Cortex of kidney (tissue), 1 donor: ENCODE measurements at places on chromosomes 7 and 10.

GRCh38 chr7:44534501-44534900, 6.6 kb downstream of the NPC1L1 start:
- DNase-seq: no peak

DNA sequence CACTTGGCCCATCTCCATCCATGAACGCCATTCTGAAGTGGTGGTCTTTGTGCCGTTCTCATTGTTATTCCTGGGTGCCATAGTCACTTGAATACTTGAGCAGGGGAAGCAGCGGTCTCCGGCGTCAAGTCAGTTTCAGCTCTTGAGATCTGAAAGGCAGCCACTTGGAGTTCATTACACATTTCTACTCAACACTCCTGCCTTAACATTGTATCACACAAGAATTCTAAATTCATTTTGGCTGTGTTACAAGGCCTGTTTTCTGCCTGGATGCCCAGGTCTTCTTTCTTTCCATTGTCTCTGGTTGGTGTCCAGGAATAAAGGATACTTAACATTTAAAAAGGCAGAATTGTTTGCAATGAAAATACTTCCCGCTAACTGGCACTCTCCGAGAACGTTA, 69.0 kb upstream of the RAB11FIP2 start:
- no peak for DNase-seq

- DNase-seq: no peak
These were observed 54.6 kb downstream of the AFAP1L2 start for GRCh38 chr10:114349522-114350215.

DNA sequence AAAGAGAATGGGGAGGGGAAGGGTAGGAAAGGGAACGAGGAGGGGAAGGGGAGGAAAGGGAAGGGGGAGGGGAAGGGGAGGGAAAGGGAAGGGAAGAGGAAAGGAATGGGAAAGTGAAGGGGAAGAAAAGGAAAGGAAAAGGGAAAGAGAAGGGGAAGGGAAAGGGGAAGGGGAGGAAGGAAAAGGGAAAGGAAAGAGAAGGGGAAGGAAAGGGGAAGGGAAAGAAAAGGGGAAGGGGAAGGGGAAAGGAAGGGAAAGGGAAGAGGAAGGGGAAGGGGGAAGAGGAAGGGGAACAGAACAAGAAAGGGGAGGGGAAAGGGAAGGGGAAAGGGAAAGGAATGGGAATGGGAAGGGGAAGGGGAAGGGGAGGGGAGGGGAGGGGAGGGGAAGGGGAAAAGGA, 352.1 kb downstream of the PARD3 start:
- no peak for DNase-seq

- no peak for DNase-seq
These were observed 160.8 kb downstream of the PKD1L1 start for GRCh38 chr7:47787249-47788069.

- no peak for DNase-seq
These were observed at the start of gene ZMYND11 for GRCh38 chr10:135132-135600. Gene ZMYND11 (plus strand): TSS chr10:135455. CDS start chr10:180013, 44,558 bp downstream.

GRCh38 chr7:158252081-158252836, 335.4 kb downstream of the PTPRN2 start:
- DNase-seq: no peak

DNA sequence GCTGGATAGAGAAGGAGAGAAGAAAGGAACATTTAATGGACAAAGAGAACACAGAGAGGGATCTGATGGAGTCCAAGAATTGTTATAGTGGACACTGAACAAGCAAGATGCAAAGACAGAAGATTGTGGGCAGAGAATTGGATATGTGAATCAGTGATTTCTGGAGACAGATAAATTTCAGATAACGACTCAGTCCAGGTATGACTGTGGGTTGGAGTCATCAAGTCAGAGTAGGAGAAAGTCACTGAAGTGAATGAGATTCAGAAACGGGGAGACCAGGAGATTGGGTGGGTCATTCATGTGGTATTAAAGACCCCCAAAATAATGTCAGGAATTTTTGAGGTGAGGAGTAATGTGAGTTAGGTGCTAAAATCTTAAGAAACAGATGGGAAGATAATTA, 23.0 kb downstream of the ASB4 start:
- no peak for DNase-seq

- DNase-seq: no peak
These were observed 11.4 kb upstream of the OAT start for GRCh38 chr10:124430077-124430476.

DNA sequence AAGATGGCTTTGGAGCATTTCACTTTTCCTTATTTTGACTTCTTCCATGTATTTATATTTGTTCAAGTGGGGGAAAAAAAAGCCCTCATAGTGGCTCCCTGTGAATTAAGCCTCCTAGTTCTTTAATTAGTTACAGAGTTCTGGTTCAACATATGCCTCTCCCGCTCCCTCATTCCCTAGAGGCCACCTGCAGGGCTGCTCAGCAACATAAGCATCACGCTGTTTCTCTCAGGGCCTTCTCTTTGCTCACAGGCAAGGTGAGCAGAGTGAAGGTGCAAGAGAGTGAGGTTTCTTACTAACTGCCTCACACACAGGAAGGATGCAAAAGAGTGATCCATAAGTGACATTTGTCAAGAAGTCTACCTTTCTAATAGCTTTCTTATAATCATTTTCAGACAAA, 196.7 kb downstream of the SEMA3E start:
- no peak for DNase-seq

GRCh38 chr7:69654381-69654780, 56.1 kb downstream of the AUTS2 start:
- DNase-seq: no peak

GRCh38 chr10:43068136-43068395, 8.8 kb upstream of the RET start:
- no peak for DNase-seq

GRCh38 chr10:123842692-123843385, 48.8 kb downstream of the CPXM2 start:
- no peak for DNase-seq

DNA sequence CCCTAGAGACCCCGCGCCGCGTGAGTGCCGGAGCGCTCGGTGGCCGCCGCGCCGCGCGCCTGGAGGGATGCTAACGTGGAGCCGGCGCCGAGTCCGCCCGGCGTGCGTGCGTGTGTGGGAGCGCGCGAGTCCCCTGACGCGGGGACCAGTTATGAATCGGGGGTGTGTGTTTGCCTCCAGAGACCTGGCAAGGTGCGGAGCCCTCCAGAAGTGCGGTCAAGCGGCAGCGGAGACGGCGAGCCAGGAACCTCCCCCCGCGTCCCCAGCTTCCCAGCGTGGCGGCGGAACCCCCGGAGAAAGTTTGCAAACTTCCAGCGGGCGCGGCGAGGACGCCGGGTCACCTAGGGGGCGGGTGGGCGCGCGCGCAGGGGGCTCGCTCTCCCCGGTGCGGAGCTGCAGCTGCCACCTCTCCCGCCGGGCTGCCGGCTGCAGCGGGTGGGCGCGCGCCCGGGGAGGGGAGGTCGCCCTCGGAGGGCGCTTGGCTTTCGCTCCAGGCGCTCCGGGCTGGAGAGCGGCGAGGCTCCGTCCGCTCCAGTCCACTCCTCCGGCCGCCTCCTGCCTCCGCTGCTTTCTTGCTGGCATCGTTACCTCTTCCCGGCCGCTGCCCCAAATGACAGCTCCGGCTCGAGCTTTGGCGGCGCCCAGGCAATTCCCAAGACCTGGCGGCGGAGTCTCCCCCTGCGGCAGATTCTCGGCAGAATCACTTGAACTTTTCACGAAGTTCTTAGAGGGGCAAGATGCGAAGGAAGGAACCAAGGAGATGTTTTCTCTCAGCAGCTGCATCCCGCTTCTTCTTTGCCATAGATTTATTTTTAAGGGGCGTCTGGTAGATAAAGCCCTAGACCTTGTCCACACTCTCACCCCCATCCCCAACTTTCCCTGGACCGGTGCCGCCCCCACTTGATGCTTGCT, 2.3 kb upstream of the CREB5 start:
- DNase-seq: no peak

DNA sequence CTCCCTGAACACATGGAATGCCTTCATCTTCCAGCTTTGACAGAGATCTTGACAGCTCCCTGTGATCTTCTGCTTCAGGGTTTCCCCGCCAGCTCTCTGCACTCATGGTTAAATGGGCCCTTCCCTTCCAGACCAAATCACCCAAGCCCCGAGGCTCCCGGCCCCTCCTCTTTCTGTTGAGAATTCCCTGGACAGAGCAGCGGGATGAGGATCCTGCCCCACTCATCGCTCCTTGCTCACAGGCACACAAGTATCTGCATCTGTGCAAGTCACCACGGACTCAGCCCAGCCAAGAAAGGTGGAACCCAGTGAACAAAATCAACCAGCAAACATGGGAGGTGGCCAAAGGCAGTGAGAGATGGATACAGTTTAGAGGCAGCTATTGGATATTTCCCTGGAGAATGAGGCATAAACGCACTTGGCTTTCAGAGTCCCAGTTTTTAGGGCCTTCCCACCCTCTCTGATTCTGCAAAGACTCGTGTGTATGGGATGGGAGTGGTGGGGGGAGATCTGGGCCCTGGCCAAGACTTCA, 37.7 kb upstream of the CXCL12 start:
- no peak for DNase-seq

GRCh38 chr7:30186725-30187124, 51.9 kb downstream of the MTURN start:
- no peak for DNase-seq

DNA sequence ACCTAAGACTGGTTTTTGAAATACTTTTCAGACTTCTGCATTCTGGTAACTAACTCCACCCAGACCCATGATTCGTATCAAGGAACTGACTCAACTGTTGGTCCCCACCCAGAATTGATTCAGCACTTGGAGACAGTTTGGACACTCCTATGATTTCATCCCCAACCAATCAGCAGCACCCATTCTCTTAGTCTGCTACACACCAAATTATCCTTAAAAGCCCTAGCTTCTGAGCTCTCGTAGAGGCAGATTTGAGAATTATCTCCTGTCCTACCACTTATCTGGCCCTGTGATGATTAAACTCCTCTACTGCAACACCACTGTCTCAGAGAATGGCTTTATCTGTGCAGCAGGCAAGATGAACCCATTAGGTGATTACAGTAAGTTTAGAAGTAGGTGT, 7.7 kb upstream of the GSTO1 start:
- no peak for DNase-seq

- no peak for DNase-seq
These were observed 43.4 kb upstream of the PTER start for GRCh38 chr10:16393271-16393858.

DNA sequence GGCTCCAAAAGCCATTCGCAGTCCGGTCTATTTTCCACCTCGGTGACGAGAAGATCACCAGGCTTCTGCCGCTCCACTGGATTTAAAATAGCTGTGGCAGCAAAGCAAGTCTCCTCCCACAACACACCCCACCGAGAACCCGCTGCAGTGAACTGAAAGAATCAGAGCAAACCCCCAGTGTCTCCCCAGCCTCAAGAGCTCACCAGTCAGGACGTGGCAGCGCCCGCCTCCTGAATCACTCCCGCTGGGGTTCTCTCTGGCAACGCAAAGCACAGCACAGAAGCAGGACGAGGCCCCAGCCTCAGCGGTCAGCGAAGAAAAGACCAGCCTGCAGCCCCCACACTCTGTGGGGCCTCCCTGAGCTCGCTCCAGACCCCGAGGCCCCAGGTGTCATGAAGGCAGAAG, 126.1 kb upstream of the PPP2R2D start:
- DNase-seq: no peak

DNA sequence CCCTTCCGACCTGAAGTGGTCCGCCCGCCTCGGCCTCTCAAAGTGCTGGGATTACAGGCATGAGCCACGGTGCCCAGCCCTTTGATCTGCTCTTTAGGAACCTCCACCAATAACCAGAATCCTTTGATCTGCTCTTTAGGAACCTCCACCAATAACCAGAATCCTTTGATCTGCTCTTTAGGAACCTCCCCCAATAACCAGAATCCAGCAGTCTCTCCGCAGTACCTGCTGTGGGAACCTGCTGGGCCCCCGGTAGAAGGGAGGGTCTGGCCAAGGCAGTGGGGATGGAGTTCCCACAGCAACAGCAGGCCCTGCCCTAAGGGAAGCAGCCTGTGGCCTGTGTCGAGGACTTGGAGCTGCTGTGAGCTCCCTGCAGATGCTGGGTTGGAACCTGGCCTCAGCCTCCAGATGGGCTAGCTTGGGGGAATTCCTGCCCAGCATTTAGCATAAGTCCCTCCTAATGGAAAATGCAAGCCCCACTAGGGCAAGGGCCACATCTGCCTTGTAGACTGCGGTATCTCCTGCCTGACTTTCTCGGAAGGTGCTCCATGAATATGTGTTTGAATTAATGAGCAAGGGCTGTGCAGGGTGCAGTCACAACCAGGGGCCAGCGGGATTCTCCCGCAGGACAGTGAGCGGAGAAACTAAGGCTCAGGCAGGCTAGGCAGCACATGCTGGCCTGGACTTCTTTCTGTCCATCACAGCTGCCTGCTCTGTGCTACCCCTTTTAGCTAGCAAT, 165.8 kb downstream of the UBE2H start:
- DNase-seq: no peak

- DNase-seq: no peak
These were observed 2.1 kb upstream of the SHTN1 start for GRCh38 chr10:117007080-117007479.

DNA sequence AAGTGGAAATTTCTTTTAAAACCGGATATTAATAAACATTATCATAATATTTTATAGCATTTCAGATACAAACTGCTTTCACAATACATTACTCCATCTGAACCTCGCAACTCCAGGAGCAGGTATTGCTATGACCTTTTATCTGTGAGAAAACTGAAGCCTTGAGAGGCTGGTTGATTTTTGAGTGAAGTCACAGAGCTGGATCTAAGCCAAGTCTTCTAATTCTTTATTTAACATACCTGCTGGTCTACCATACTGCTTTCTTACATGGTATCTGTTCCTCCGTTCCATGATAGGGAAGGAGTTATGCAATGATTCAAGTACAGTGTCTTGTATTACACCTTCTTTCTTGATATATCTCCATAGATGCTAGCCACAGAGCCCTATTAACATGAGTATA, 37.4 kb upstream of the ITGB8 start:
- DNase-seq: no peak

- no peak for DNase-seq
These were observed 165.9 kb downstream of the BUB3 start for GRCh38 chr10:123320091-123320490.
